ENCODE measurements at places on chromosomes 3 and 15. TPM values are rescaled to one million over a fixed set of nuclear protein-coding genes. Genes with fewer than 3 reads are reported as not detected.

CXCR6 gene
- 0.63 TPM for total RNA-seq

SUMF1 gene
- 51.2 TPM for total RNA-seq

NTRK3 gene
- 26.4 TPM for total RNA-seq

TRH gene
- 0.16 TPM for total RNA-seq

CAMK2N2 gene
- total RNA-seq = 0.26 TPM

ALS2CL gene
- 10.4 TPM for total RNA-seq

FETUB gene
- total RNA-seq = not detected

SLC6A1 gene
- 3.2 TPM for total RNA-seq

ST8SIA2 gene
- 2.2 TPM for total RNA-seq

SLC2A2 gene
- total RNA-seq = not detected

Measured in urinary bladder (tissue), 4 donors.